ENCODE measurements at places on chromosomes 3 and 15.

GRCh38 chr3:18411541-18411940, 13.6 kb downstream of the SATB1 start:
- DNase-seq = no peak

GRCh38 chr3:26657348-26657976, 34.9 kb downstream of the LRRC3B start:
- DNase-seq = no peak

DNA sequence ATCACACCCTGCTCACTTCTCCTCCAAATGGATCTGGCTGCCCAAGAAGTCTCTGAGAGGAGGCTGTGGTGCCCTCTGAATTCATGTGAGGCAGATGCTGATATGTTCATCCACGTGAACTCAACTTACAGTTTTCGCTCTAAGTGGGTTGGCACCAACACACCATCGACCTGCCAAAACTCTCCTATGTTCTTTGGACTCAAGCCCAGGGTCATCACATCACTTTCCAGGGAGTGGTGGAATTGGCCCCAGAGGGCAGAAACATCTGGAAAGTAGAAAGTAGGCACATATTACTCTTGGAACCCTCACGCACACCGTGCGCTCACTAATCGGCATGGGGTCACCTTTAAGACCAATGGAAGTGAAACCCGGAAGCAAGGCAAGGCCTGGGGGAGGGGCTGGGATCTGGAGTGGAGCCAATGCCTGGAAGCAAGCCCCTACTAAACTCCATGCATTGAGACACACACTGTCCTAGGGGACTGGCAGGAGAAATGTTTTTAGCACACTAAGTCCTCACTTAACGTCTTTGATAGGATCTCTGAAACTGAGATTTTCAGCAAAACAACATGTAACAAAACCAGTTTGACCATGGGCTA, 41.4 kb downstream of the SSUH2 start:
- DNase-seq = peak; percentile 70

DNA sequence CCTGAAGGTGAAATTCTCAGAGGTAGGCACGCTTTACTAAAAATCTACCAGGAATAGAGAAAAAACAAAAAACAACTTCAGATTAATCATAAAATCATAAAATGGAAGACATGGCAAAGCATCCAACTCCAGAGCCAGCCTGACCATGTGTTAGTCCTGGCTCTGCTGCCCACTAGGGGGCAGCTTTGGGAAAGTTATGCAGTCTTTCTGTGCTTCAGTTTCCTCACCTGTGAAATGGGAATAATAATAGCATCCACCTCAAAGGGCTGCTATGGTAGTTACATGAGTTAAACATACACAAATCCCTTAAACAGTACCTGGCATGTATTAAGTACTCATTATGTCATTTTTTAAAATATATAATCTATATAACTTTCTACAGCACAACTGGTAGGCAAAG, 52.3 kb downstream of the WNT5A start:
- DNase-seq = no peak

DNA sequence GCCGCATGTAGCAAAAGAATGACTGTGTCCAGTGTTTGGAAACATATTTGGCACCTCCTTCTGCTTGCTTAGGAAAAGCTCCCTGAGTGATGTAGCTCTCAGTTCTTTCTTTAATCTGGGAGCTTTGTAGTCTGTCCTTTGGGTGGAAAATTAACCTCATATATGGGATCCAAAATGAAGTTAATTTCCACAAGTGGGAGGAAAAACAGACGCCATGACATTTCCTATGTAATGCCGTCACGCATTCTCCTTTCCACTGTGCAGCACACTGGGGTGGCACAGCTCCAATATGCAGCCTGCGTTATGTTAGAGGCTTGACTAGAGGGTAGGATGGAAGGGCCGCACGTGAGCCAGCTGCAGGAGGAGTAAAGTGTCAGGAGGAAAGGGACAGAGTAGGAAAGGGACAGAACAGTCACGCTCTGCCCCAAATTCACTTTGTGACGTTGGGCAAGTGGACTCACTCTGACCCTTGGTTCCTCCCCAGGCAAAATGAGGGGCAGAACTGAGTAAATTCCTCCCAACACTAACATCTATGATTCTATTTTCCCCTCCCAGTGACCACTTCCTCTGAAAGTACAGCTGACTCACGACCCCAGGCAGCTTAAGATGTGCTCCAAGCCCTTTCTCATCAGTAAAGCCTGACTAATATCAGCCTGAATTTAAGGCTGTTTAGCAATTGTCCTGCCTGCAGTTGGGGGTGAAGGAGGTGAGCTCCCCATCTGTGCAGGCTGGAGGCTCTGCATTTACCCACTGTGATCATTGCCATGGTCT, 176.5 kb upstream of the PFN2 start:
- DNase-seq = no peak

DNA sequence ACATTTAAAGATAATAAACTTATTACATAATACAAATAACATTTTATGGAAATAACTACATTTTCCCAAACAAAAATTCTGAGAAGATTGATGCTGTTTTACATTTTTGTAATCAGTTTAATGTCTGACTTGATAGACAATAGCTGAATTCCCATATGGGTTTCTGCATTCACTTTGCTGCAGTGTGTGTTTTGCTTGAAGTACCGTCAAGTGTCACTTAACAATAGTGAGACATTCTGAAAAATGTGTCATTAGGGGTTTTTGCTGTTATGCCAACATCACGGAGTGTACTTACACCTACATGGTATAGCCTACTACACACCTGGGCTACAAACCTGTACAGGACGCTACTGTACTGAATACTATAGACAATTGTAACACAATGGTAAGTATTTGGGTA, 57.5 kb downstream of the USF3 start:
- DNase-seq = no peak

- DNase-seq = no peak
These were observed 43.1 kb downstream of the BHLHE40 start for GRCh38 chr3:5022187-5022965.

- no peak for DNase-seq
These were observed 34.1 kb downstream of the KPNA4 start for GRCh38 chr3:160531311-160531710.

DNA sequence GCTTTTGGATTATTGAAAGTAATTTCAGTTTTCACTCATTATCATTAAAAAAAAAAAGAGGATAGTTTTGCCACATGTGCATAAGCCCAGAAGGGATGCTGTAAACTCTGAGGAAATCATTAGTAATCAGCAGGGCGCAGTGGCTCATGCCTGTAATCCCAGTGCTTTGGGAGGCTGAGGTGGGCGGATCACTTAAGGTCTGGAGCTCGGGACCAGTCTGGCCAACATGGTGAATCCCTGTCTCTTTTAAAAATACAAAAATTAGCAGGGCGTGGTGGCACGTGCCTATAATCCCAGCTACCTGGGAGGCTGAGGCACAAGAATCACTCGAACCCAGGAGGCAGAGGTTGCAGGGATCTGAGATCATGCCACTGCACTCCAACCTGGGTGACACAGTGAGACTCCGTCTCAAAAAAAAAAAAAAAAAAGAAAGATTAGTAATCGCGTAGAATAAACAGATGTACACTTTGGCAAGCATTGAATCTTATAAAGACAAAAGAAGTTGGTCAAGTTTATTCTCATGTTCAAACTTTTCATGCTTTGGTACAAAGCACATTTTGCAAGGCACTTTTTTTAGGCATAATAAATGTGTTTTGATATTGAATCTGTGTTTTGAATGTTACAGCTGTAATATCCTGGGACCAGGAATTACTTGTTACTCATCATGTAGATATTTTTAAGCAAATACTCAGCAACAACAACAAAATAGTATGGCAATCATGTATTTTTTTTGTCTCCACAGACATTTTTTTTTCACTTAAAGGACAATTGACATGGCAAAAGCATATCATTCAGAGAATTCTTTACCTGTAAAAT, 93.2 kb upstream of the AGTR1 start:
- no peak for DNase-seq

- DNase-seq = no peak
These were observed 58.4 kb upstream of the POLG start for GRCh38 chr15:89393056-89393455.

DNA sequence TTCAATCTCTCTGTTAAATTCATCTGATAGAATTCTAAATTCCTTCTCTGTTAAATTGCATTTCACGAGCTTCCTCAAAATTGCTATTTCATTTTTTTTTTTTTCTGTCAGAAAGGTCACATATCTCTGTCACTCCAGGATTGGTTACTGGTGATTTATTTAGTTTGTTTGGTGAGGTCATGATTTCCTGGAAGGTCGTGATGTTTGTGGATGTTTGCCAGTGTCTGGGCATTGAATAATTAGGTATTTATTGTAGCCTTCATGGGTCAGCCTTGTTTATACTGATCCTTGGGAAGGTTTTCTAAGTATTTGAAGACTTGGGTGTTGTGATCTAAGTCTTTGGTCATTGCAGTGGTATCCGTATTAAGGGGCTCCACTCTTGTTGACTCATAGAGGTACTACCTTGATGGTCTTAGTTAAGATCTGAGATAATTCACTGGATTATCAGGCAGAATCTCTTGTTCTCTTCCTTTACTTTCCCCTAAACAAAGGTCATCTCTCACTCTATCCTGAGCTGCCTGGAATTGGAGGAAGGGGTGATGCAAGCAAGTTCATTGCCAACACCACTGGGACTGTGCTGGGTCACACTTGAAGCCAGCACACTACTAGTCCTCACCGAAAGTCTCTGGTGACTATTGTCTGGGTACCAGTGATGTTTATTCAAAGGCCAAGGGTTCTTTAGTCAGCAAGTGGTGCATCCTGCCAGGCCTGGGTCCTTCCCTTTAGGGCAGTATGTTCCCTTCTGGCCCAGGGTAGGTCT, 231.1 kb downstream of the GBE1 start:
- DNase-seq = no peak

Measured in coronary artery (tissue), 2 donors.